Right cardiac atrium (tissue), 5 donors: ENCODE measurements at places on chromosomes 7 and 10. TPM values are rescaled to one million over a fixed set of nuclear protein-coding genes. Genes with fewer than 3 reads are reported as not detected.

Gene ATOH7
- total RNA-seq: not detected

Gene HDAC9
- 33.3 TPM for total RNA-seq

Gene DPY19L1
- total RNA-seq: 32.4 TPM

Gene ASAH2
- 3.7 TPM for total RNA-seq

Gene FFAR4
- 0.49 TPM for total RNA-seq

Gene SVIL
- 254 TPM for total RNA-seq

Gene FOXI2
- total RNA-seq: not detected

Gene SPDYE16
- total RNA-seq: not detected

Gene NPSR1
- not detected for total RNA-seq

Gene LIPN
- 0.26 TPM for total RNA-seq

GRCh38 chr10:132307823-132308586 is at the start of gene STK32C:
Gene STK32C, minus strand, starts transcription at chr10:132307950. Its CDS starts 117 bp downstream, at chr10:132307833.
- peak; percentile 97 for DNase-seq

GRCh38 chr10:79146611-79147130 is 77.9 kb downstream of the ZMIZ1 start:
- DNase-seq: peak; percentile 90

DNA sequence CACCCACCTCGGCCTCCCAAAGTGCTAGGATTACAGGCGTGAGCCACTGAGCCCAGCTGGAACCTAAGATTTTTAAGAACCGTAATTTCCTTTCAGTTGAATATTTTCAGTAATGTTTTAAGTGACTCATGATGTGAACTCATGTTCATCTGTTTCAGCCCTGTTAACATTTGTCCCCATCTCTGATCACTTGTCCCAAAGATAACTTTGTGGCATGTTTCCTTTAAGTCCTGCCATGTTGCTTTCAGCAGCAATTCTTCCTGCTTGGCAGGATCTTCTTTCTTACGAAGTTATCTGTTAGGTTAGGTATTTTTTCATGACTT is 19.3 kb downstream of the ZRANB1 start:
- DNase-seq: no peak

DNA sequence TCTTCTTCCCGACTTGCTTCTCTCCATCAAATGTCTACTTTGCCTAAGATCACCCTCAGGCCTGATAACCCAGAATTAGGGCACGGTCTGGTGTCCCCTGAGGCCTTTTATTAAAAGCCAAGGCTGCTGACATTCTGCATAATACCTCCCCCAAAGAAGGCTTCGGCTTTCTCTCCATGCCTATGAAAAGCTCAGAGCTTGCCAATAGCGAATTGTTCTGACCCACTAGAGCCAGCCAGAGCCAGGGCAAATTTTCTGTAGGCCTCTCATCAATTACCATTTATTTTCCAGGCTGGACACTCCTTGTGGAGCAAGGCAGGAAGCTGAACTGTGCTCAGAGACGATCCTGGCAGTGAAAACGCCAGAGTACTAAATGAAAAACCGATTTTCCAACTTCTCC is 64.3 kb upstream of the ADRB1 start:
- no peak for DNase-seq

DNA sequence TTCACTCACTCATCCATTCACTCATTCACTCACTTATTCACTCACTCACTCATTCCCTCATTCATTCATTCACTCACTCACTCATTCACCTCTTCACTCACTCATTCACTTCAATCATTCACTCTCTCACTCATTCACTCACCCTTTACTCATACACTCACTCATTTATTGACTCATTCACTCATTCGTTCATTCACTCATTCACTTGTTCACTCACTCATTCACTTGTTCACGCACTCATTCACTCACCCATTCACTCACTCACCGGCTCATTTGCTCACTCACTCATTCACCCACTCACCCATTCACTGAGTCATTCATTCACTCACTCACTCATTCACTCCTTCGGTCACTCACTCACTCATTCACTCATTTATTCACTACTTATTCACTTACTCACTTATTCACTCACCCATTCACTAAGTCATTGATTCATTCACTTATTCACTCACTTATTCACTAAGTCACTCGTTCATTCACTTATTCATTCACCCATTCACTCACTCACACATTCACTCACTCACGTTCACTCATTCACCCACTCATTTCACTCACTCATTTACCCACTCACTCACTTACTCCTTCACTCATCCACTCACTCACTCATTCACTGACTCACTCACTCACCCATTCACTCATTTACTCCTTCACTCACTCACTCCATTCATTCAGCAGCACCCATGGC is 4.7 kb upstream of the PFKP start:
- no peak for DNase-seq

DNA sequence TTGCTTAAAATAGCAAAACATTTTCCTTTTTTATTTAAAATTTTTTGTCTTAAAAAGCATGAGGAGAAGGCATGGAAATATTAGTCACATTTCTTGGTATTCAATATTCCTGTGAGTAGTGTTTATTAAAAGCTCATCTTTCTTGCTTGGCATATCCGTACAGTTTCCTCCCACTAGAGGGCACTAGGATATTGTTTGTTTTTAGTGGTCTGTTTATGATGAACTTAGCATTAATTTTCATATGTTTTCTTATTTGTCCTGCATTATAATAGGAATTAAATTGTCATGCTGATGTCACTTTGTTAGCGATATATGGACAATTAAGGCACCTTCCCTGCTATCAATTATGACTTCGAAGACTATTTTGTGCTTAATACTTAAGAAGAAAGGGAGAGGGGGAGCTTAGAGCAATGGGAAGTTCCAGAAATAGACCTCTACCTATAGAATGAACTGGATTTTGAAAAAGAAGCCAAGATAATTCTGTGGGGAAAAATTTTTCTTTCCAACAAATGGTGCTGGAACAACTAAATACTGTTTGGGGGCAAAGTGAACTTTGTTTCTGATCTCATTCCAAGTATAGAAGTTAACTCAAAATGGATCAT is 91.0 kb upstream of the STRIP2 start:
- DNase-seq: no peak

GRCh38 chr10:29650552-29650944 is 15.8 kb upstream of the SVIL start:
- no peak for DNase-seq

DNA sequence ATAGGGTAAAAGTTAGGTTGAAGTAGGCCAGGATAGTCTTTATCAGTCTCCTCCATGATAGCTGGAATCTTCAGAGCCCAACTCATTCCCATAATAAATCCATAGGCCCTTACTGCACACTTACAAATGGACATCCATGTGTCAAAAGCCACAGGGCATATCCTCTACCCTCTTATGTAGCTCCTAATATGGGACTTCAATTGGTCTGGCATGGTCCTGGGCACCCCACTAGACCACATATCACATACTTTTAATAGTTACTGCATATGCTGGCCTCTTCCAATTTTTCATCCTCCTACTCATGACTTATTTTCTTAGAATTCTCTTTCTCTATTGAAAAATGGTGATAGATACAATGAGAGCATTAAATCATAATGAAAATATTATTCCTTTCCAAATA is 169.3 kb downstream of the MAGI2 start:
- DNase-seq: no peak

DNA sequence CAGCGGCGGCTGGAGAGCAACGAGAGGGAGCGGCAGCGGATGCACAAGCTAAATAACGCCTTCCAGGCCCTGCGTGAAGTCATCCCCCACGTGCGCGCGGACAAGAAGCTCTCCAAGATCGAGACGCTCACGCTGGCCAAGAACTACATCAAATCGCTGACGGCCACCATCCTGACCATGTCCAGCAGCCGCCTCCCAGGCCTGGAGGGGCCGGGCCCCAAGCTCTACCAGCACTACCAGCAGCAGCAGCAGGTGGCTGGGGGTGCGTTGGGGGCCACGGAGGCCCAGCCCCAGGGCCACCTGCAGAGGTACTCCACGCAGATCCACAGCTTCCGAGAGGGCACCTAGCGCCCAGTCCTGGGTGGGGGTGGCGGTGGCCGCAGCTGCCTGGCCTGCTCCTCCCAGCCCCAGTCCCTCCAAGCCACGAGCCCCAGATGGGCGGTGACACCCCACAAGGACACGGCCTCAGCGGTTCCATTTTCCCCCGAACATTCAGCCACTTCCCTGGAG is 1.3 kb downstream of the BHLHA15 start:
- DNase-seq: peak; percentile 50

DNA sequence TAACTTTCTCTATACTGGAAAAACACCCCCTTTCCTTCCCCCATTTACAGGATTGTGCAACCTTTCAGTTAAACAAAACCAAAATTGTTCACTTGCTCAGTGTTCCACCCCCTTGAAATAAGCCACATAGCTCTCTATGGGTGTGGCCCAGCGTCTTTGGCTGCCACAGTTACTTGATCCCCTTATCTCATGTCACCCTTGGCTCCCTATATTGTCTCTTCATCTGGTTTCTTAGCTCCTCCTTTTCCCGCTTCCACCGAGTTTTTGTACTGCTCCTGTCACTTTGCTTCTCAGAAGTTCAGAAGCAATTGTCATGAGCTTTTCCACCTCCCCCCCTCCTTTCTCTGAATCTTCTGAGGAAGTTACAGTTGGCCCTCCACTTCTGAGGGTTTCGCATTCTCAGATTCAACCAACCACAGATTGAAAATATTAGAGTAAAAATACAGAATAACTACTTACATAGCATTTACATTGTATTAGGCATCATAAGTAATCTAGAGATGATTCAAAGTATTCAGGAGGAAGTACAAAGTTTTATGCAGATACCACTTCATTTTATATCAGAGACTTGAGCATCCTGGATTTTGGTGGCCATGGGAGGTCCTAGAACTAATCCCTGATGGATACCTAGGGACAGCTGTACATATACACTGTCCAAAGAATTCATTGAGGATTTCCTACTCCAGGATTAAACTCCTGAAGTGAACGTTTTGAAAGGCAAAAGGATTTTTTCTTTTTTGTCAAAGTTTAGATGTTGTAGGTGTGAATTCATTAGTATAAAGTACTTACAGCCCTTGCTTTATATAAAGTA is 60.4 kb downstream of the ADD3 start:
- peak; percentile 78 for DNase-seq

DNA sequence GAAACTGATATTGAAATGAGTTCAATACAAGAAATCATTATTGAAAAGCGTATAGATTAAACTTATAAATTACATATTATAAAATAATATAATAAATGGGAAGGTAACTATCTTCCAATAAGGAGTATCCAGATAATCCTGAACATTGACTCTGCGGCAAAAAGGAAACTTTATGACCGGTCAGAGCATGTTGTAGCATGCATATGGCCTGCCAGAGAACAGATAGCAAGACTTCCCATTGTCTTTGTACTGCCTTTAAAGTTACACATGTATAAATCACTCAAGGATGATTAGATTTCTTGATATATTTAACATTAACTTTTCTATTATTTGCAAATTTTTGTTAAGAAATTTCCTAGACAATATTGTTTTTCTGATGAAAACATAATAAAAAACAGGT is 56.2 kb upstream of the ETV1 start:
- no peak for DNase-seq

GRCh38 chr7:151780631-151781030 is 96.3 kb downstream of the PRKAG2 start:
- DNase-seq: no peak

- no peak for DNase-seq
These were observed 124.8 kb upstream of the LSM8 start for GRCh38 chr7:118059209-118059608.

DNA sequence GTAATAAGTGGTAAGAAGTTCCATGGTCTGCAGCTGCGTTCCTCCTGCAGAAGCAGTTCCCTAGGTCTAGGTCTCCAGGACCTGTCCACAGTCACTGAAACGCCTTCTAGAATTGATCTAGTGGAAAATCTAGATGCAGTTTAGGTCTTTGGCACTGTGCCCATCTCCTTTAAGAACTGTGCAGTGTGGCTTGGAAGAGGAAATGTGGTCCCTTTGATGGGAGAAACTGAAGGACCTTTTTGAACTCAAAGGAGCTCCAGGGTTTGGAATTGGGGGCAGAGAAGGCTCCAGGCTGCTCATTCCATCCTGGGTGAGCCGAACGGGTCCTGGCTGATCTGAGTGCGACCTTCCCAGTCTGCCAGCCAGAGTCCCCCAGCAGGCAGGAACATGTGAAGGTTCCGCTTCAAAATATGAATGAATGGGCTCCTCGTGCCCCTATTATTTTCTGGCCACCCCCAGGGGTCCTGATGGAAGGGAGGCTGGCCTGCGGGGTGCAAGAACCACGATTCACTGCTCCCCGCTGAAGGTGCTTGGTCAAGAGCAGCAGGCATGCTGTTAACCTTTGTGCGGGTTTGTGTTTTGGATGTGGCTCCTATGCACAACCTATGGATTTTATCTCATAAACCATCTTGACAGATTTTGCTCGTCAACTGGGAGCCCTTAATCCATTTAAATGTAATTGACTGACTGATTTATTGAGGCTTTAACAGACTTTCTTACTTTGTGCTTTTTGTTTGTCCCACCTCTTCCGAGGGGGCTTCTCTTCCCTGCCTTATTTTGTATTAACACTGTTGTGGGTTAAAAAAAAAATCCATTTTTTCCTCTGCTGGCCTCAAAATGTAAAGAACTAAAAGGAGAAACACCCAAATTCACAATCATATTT is 36.7 kb downstream of the ZNF467 start:
- no peak for DNase-seq

- no peak for DNase-seq
These were observed 9.1 kb downstream of the TRPV6 start for GRCh38 chr7:142876236-142876960.

DNA sequence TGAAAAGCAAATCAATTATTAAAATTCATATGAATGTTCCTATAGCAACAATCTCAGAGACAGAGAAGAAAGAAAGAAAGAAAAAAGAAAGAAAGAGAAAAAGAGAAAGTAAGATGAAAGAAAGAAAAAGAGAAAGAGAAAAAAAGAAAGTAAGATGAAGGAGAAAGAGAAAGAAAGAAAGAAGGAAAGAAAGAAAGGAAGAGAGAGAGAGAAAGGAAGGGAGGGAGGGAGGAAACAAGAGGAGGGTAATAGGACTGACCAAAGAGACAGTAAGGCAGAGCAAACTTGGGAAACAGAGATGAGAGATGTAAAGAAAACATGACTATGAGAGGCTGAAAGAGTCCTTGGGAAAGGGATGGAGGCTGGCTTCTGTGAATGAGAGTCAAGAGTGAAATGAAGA is 458.4 kb downstream of the SORCS1 start:
- DNase-seq: no peak

GRCh38 chr7:129401967-129402860 is 32.0 kb upstream of the STRIP2 start:
- DNase-seq: no peak

DNA sequence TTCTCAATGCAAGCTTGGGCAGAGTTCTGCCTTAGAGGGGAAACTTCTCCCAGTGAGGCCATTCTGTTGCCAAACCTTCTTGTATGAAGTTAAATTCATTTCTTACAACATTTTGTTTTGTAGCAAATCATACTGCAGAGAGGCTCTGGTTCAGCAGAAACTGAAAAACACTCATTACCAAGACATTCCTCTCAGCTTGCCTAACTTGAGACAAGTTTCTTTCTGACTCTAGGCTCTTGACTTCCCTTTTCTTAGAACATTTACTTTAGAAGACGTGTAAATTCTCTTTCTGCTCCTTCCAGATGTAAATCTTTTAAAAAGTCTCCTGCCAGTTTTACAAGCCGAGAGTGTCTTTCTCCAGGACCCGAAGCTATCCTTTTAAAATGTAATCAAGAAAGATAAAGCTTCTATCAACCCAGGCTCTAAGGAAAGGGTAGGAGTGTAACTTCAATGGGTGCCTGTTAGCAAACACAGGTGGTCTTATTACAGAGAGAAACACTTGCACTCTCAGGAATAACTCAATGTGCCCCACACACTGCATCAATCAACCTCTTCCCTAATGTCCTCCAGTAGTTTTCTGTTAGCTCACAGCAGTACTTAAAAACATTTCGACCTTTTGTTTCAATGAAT is 80.5 kb upstream of the TAS2R16 start:
- DNase-seq: no peak

GRCh38 chr10:62788861-62789467 is 15.6 kb upstream of the ADO start:
- DNase-seq: no peak
